ENCODE measurements at places on chromosomes 12 and 14.

GRCh38 chr14:95994593-95994928 is 44.6 kb upstream of the C14orf132 start:
- no peak for DNase-seq

GRCh38 chr12:25740617-25741016 is 187.5 kb upstream of the LMNTD1 start:
- DNase-seq, result no peak

GRCh38 chr12:90959538-90960139 is 4.7 kb upstream of the CCER1 start:
- peak; percentile 30 for DNase-seq

DNA sequence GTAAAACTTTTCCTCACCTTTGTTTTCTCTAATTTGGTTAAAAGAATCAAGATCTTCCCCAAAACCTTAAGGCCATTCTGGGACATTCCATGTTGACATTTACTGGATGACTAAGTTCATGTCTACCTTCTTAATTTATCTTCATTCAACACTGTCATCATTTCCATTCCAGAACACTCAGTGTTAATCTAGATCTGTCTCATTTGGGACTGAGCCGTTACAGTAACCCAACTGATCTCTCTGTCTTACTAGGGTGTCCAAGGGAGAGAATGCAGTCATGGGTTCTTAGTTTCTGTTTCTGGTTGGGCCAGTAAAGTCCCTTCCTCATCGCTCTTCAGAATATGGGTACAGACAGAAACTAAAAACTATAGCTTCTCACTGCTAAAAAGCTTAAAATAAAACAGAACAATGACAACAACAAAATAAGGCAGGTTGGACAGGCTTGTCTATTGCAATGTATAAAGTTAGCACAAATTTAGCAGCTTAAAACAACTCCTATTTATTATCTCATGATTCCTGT is 144.8 kb downstream of the ASCL1 start:
- DNase-seq, result no peak

- DNase-seq, result no peak
These were observed 62.9 kb upstream of the EEA1 start for GRCh38 chr12:92992041-92992440.

- DNase-seq, result no peak
These were observed at the start of gene GPR162 for GRCh38 chr12:6821591-6822425. Gene GPR162 (plus strand): TSS chr12:6821821. CDS start chr12:6823899, 2,078 bp downstream.

GRCh38 chr14:69373104-69373503 is 25.0 kb downstream of the ERH start:
- DNase-seq, result no peak

- no peak for DNase-seq
These were observed 359.8 kb downstream of the APAF1 start for GRCh38 chr12:99004799-99005466.

GRCh38 chr12:124142395-124143035 is 152.4 kb upstream of the RFLNA start:
- no peak for DNase-seq

GRCh38 chr12:15116086-15116485 is 105.1 kb downstream of the RERG start:
- no peak for DNase-seq

DNA sequence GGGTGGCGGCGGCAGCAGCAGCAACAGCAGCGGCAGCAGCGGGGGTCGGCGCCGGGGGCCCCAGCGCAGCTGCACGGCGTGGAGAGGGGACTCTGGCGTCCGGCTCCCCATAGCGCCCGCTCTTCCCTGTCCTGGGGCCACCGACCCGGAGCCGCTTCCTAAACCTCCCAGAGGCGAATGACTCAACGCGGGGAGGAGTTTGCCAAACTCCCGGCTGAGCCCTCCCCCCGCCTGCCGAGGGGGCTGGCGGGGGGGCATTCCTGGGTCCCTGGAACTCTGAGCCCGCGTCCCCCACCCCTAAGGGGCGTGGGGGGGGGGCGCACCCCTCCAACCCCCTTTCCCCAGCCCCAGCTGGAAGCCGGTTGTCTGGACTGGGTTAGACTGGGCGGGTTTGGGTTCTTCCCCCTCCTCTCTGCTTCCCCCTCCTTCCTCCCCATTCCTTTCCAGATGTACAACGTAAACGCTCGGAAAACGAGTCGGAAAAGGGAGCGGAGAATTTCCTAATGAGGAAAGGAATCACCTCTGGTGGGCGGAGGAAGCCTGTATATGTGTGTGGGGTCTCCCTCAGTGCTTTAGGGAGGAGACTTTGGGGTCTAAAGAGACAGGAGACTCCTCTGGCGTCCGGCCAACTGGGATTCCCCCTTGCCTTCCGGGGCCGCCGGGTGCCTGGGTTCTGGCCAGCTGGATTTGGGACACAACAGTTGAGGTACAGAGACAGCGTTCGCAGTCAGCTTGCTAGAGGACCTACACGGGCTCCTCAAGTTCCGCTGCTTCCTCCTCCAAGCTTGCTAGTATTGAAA is at the start of gene ITGA5:
ITGA5 (minus strand) TSS at position 179 of the 800 bp plus-strand sequence; CDS start at position 111, 68 bp downstream.
- peak; percentile 78 for DNase-seq

DNA sequence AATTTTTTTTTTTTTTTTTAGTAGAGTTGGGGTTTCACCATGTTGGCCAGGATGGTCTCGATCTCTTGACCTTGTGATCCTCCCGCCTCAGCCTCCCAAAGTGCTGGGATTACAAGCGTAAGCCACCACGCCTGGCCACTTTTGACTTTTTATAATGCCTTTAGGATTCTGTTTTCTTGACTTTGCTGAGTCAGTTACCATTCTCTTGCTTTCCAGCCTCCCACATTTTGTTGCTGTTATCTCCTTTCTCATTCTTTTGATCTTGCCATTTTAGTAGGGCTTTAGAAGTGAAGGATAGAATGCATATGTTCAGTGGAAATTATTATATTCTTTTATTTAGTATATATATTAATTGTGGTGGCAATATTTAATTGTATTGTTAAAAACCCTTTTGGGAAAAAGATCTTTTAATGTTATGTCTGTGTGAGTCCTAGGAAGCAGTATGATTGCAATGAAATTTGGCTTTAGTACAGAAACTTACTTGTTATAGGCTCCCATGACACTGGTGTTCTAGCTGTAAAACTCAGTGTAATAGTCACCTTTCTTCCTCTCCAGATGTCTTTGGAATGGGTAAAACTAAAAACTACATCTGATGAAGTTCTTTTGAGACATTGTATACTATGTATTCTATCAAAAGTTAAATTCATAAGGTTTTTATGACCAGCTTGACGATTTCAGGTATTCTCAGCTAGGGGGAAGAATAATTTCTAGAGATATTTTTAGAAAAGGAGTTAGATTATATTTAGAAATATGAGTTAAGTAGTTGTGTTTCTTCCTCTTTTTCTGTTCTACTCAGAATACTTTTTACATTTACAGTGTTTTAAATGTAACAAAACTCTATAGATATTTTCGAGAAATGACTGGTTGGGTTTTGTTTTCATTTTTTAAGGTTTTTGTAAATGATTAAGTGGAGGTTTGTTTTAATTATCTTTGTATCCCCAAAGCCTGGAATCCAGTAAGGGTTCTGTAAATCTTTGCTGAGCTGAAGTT is 74.7 kb downstream of the APAF1 start:
- no peak for DNase-seq

- no peak for DNase-seq
These were observed 20.0 kb downstream of the RHOJ start for GRCh38 chr14:63224196-63224595.

- no peak for DNase-seq
These were observed 78.0 kb downstream of the ARL6IP4 start for GRCh38 chr12:123058481-123058880.

- no peak for DNase-seq
These were observed 47.7 kb upstream of the ATP2A2 start for GRCh38 chr12:110233212-110233903.

GRCh38 chr12:89179245-89179644 is 173.1 kb downstream of the DUSP6 start:
- DNase-seq, result no peak

DNA sequence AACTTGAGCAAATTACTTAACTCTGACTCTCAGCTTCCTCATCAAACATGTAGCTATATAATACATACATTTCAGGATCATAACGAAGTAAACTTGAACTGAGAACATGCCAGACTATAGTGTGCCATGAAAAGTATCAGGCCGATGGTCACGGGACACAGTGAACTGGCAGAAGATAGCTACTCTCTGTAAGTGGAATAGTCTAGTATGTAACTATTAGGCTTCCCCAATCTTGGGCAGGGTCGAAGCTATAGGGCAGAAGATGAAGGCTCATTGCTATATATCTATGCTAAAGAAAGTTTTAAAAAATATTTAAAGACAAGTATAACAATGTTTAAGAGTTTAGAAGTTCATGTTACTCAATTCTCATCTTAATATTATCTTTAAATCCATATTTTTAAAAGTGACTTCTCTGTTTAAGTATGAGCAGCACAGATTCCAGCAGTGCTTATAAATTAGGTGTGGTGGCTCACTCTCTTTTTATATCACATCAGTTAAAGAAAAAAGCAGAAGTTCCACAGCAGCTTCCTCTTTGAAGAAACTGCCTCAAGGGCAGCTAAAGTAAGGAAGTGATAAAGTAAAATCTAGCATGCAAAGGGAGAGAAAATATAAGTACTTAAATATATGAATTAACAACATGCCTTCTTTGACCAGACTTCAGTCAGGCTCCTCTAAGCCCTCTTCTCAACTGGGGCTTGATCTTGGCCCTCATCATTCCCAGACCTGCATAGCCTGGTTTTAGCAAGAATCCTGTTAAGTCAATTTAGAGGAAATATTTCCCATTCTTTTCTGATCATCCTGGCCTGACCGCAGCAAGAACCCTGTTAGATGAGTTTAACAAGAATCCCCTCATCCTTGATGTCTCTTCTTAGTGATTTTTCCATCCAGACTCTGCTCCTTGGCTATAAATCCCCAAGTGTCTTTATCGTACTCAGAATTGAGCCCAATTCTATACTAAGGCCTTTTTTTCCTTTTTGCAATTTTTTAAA is 8.4 kb upstream of the GLIPR1 start:
- no peak for DNase-seq

DNA sequence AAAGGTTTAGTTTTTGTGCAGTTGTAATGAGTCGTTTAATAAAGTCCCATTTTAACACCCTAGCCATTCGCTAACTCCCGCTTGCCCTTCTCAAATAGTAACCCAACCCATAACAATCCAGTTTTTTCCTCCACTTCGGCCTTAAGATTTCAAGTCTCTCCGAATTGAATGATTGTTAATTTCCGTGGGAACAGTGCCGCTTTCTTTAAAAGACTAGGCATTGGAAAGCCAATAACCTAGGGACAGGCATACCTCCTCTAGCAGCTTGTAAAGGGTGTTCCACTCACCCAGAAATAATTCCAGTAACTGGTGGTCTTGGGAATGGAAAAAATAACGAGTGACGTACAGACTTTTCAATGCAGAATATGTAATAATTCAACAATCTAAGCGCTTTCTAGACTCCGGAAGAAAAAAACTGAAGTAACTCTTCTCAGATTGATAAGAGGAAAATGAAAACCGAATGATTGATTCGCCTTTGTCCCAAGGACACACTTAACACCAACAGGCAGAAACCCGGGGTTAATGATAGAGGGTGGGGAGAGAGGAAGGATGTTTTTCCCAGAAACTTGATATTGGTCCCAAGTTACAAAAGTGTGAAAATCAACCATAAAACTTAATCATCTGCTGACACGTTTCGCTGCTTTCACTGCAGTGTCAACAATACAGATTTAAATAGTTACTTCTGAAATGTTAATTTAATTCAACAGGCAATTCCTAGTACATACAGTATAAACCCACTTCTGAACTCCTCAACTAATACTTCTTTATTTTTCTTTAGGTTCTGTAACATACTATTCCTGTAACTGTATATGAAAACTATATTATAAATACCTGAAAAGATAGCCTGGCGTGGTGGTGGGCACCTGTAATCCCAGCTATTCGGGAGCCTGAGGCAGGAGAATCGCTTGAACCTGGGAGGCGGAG is 1.0 kb upstream of the SINHCAF start:
- DNase-seq, result no peak

- DNase-seq, result no peak
These were observed 13.7 kb downstream of the TRMT61A start for GRCh38 chr14:103542605-103543088.

- DNase-seq, result no peak
These were observed 131.9 kb downstream of the GRIN2B start for GRCh38 chr12:13849456-13849855.

GRCh38 chr12:87930627-87931026 is 98.6 kb downstream of the C12orf50 start:
- DNase-seq, result no peak

GRCh38 chr14:69876221-69876847 is 2.9 kb upstream of the SMOC1 start:
- no peak for DNase-seq

GRCh38 chr12:48583728-48584127 is 13.9 kb upstream of the LALBA start:
- DNase-seq, result no peak

GRCh38 chr12:119902084-119902509 is 25.0 kb upstream of the CIT start:
- peak; percentile 43 for DNase-seq

GRCh38 chr12:54975875-54976274 is 8.7 kb downstream of the TESPA1 start:
- no peak for DNase-seq

GRCh38 chr12:54053003-54053750 is 458 bp upstream of the HOXC4 start:
- DNase-seq, result no peak

- no peak for DNase-seq
These were observed 11.9 kb upstream of the DCN start for GRCh38 chr12:91194500-91194899.

- DNase-seq, result no peak
These were observed 6.4 kb downstream of the TNS2 start for GRCh38 chr12:53056296-53056695.

- no peak for DNase-seq
These were observed 22.6 kb upstream of the MDM2 start for GRCh38 chr12:68785358-68785757.

GRCh38 chr14:36495666-36496065 is 24.4 kb downstream of the NKX2-1 start:
- no peak for DNase-seq

- no peak for DNase-seq
These were observed 99.0 kb downstream of the KCNH5 start for GRCh38 chr14:62946221-62946620.

GRCh38 chr12:130916241-130916911 is 37.3 kb upstream of the ADGRD1 start:
- DNase-seq, result peak; percentile 52

DNA sequence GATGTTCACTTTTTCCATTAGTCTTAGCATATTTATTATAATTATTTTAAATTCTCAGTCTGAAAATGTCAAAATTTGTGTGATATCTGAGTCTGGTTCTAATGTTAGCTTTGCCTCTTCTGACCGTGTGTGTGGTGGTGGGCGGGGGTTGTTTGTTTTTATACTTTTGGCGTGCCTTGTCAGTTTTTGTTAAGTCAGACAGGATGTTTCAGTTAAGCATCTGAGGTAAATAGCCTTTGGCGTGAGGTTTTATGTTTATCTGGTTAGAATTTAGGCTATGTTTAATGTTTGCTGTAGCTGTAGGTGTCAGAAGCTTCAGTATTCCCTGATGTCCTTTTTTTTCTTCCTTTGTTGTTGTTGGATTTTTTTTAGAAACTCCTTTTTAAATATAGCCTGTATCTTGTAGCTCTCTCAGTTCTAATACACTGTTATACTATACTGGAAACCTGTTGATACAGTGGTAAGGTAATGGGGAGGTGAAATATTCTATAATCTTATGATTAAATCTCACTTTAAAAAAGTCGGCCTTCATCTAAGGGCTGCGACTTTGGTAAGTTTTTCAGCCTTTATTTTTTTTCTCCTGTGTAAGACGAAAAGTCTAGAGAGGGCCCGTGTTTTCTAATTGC is 111.6 kb downstream of the SCAF11 start:
- peak; percentile 43 for DNase-seq

- DNase-seq, result no peak
These were observed 354.9 kb downstream of the DIO2 start for GRCh38 chr14:79856381-79856780.

Measured in dermis microvascular lymphatic vessel endothelial cell (primary cell).